NCI-H1930 (cell line): ENCODE measurements at places on chromosomes 3 and 15.

DNA sequence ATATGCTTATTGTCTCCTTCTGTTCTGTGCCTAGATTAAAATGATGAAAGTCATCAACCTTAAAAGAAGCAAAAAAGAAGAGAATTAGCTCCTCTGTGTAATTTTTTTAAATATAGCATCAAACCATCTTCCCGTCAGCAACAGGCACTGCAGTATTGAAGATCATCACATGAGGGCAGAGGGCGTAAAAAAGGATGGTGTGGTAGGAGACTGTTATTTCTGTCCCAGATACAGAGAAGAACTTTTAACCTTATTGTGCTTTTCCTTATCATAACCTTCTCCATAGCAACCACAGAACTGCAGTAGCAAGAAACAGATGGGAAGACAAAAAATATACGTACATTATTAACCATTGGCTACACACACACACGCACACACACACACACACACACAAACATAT is 88.8 kb downstream of the IGSF11 start:
- no peak for DNase-seq

- no peak for DNase-seq
Observed at GRCh38 chr3:177973241-177973840, 562.9 kb upstream of the KCNMB2 start.

GRCh38 chr15:80730387-80730786 is 35.3 kb downstream of the ABHD17C start:
- no peak for DNase-seq

- DNase-seq: no peak
Observed at GRCh38 chr3:71688121-71688520, 37.1 kb downstream of the EIF4E3 start.

- no peak for DNase-seq
Observed at GRCh38 chr3:37997342-37997741, 6.8 kb downstream of the VILL start.

- no peak for DNase-seq
Observed at GRCh38 chr3:155495387-155495786, 201.9 kb upstream of the STRIT1 start.

DNA sequence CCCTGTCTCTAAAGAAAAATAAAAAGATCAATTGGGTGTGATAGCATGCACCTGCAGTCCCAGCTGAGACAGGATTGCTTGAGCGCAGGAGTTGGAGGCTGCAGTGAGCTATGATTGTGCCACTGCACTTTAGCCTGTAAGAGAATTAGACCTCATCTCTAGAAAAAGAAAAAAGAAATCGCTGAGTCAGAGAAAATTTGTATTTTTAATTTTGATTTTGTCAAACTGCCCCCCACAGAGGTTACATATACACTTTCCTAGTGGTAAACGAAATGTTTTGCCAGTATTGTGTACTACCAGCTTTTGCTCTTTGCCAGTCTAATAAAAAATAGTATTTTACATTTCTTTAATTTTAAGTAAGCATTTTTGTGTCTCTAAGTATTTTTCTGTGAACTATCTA is 5.3 kb upstream of the CRYGS start:
- DNase-seq: no peak

- DNase-seq: no peak
Observed at GRCh38 chr3:46947981-46948791, 28.4 kb downstream of the CCDC12 start.

- no peak for DNase-seq
Observed at GRCh38 chr3:174547801-174548435, 311.2 kb upstream of the NAALADL2 start.

- DNase-seq: no peak
Observed at GRCh38 chr3:217948-218347, 21.4 kb downstream of the CHL1 start.

DNA sequence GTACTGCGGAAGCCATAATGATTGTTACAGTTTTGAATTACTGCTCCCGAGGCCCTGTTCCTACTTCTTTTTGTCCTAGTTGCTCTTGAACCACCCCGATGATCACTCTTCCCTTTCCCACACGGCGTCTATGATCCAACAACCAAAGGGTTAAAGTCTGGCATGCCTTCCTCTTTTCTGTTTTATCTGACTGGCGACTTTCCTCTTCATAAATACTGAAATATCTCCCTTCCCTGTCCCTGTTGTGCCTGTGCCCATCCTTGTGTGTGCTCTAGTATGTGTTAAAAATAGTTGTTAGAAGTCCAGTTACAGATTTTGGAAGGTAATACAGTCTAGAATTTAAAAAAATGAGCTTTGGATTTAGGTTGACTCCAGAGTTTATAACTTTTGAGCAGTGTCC is 83.6 kb downstream of the AKAP13 start:
- no peak for DNase-seq

- DNase-seq: no peak
Observed at GRCh38 chr15:67753891-67754290, 71.4 kb upstream of the SKOR1 start.
